ENCODE measurements at places on chromosomes 1 and 21.
A peak's percentile ranks its signal among the peaks of the same experiment; 100 is the strongest.

- no peak for DNase-seq
Observed at GRCh38 chr1:65769636-65770035, 23.1 kb upstream of the PDE4B start.

- no peak for DNase-seq
Observed at GRCh38 chr1:164560121-164560541, 1.1 kb downstream of the PBX1 start.

GRCh38 chr1:214361636-214362035 is 80.7 kb downstream of the SMYD2 start:
- DNase-seq: no peak

DNA sequence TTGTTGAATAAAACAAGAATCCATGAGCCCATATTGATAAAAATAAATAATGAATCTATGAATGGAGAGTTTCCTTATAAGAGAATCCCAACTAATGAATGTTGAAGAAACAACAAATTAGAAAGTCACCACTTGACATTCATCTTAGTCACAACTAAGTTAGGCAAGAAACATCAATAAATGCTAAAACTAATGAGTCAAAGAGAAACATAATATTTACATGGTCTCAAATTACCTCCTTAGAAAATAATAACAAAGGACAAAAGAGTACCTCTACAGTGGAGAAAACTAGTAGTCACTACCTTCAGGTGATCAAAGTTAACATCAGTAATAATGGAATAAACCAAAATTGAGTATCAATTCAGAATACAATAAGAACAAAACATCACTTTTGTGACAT is 93.5 kb downstream of the AKT3 start:
- no peak for DNase-seq

- DNase-seq: no peak
Observed at GRCh38 chr1:63632110-63632509, 38.9 kb downstream of the PGM1 start.

DNA sequence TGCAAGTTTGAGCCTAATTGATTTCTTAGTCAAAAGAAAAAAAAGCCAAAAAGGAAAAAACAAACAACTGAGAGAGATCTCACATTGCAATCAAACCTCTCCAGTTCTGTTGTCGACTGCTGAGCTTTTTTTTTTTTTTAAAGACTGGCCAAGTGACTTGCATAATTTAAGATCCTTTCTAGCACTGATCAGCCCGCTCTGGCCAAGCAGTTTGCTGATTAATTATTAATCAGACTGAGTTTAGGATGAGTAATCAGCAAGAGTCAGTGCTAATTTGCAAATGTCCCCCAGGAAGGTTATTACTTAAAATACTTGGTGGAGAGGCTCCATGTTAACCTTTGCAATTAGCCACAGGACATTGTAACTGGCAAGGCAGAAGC is 39.3 kb downstream of the HMGB4 start:
- DNase-seq: no peak

DNA sequence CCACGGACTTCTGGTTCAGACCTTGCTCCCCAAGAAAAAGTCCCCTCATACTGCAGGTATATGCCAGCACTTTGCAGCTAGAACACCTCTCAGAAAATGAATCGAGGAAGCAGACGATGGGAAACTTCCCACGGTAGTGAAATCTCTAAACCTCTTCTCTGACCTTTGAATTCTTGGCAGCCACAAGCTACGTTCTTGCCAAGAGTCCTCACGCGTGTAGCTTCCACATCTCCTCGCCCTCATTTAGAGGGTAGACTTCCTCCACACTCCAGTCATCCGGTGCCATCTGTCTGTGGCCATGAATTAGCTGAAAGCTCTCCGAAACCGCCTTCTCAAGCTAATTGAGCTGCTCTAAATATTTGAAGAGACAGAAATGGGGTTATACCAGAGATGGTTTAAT is 127.8 kb downstream of the RGS7 start:
- DNase-seq: no peak

DNA sequence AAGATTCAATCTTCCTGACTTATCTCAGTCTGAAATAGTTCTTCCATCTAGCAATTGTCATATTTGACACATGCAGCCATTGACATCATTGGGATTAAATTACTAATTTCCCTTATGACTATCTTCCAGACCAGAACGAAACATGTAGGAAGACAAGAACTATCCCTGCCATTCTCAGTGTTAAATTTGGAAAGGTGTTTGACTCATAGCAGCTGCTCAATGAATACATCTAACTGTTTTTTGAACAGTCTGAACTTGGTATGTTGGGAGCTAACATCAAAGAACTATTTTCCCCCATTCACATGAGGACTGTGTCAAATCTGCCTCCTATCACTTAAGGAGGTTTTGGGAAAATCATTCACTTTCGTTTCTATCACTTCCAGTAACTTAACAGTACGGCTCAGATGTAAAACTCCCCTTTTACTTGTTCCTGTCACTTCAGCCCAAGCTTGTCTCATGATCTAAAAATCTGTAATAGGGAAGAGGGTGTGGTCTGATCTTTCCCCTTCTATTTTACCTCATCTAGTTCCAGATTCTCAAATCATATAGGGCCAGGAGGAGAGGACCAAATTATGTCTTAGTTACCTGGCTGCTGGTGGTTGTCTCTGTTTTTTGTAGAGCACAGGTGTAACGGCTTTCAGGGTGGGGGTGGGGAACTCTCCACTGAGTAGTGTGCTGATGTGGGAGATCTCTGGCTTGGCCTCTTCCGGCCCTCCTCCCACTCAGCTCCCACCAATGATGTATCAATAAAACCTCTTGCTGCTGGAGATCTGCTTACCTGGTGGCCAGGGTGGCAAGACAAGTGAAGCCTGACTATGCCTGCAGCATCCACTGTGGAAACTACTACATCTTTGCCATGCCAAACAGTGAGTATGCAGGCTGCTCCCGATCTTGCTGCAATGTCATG is 26.2 kb upstream of the SLAMF1 start:
- no peak for DNase-seq

GRCh38 chr1:81021134-81021533 is 779.6 kb upstream of the ADGRL2 start:
- DNase-seq: no peak

DNA sequence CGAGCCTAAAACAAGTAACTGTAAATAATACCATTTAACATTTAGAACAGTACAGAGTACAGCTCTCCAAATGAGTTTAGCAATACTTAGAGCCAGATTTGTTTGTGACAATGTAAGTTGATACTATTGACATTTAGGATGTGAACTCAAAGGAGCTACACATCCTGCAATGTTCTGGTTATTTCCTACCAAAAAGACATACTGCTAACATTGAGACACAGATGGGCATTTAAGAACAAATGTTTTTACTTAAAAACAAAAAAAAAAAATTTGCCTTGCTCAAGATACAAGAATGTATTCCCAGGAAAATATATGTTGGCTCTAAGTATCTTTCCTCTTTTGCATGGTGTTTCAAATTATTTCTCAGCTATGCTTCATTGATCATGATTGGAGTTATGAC is 1464.8 kb upstream of the PRMT6 start:
- DNase-seq: no peak

DNA sequence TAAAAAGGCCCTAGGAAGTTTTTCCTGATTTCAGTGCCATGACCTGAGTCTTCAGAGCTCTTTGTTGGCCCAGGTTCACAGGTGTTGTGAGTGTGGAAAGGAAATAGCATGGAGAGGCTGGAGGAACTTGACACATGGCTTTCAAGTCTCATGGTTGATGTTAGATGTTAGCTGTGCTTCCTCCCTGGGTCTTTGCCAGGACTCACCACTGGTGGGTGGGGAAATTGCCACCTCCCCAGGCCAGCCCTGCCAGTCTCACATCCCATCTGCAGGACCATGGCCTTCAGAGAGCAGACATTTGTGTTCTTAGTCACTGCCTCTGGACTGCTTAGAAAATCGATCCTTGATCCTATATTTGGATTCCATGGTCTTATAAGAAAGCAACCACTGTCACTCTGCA is 383.2 kb downstream of the DISC1 start:
- no peak for DNase-seq

GRCh38 chr1:197127246-197127912 is 19.1 kb downstream of the ASPM start:
- no peak for DNase-seq

- no peak for DNase-seq
Observed at GRCh38 chr1:81029266-81029665, 771.5 kb upstream of the ADGRL2 start.

DNA sequence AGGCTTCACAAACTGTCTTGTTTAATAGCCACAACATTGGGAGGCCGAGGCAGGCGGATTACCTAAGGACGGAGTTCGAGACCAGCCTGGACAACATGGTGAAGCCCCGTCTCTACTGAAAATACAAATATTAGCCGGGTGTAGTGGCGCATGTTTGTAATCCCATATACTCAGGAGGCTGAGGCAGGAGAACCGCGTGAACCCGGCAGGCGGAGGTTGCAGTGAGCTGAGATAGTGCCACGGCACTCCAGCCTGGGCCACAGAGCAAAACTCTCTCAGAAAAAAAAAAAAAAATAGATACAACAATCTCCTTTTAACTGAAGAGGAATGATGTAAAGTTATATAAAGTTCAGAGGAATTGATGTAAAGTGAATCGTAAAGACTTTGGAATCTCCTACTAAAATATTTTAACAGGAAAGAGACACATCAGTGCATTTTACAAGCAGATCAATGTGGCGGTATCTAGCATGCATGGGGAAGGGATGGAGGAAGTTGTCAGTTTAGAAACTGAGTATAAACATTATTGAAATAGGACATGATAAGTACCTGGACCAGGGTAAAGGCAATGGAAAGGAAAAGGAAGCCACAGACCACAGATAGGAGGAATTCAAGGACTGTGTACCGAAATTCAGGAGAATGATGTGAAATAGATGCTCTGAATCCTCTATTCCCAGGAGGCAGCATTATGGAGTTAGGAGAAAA is 41.5 kb downstream of the PTPRC start:
- no peak for DNase-seq

- DNase-seq: no peak
Observed at GRCh38 chr21:27476696-27477095, 509.8 kb upstream of the ADAMTS5 start.

DNA sequence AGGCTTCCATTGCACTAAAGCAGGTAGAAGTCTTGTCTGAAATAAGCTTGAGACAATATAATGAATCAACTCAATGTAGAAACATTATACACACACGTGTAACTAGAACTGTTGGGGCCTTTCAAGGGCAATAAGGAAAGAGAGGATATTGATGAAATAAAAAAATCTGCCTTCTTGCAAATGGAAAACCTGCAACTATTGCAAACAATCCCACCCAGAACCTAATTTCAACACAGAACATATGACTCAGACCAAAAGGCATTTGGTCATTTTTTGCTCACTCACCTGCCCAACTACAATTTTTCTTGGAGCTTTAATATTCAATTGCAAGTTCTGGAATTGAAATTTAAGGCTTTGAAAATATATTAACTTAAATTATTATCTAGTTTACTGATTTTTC is 900.1 kb downstream of the TTLL7 start:
- DNase-seq: no peak

GRCh38 chr1:164466429-164466828 is 92.6 kb upstream of the PBX1 start:
- DNase-seq: no peak

GRCh38 chr21:42235593-42235992 is 16.7 kb downstream of the ABCG1 start:
- DNase-seq: no peak

GRCh38 chr21:27158967-27159366 is 192.1 kb upstream of the ADAMTS5 start:
- DNase-seq: no peak

GRCh38 chr1:202680586-202681352 is 29.5 kb downstream of the SYT2 start:
- DNase-seq: no peak

DNA sequence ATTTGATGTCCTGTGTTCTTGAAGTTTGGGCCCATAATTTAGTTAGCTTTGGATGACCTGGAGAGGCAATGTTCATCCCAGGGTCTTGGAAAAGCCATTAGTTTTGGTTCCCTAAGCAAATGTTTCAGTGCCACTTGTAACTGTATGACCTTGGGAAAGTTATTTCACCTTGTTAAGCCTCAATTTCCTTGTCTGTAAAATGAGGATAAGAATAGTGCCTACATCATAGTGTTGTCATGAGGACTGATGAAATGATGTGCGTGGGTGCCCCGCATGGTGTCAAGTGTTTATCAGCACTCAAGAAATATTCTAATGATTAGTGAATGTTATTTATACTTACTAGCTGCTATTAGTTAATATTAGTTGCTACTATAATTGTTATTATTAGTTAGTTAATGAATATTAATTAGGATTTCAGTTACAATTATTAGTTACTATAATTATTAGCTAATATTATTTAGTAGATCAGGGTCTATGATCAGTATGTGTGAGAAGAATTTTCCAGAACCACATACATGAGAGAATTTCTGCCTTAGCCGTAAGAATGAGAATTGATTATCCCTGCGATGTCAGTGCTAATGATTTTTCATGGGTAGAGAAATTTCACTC is 1.9 kb downstream of the SH3BGR start:
- DNase-seq: no peak

- no peak for DNase-seq
Observed at GRCh38 chr1:43952731-43953346, 6.1 kb downstream of the IPO13 start.

GRCh38 chr1:175373786-175374623 is 181.4 kb upstream of the KIAA0040 start:
- DNase-seq: peak; percentile 8

- DNase-seq: no peak
Observed at GRCh38 chr1:65355031-65355712, 45.8 kb downstream of the DNAJC6 start.

GRCh38 chr1:56931211-56931610 is 34.6 kb downstream of the C8B start:
- no peak for DNase-seq

DNA sequence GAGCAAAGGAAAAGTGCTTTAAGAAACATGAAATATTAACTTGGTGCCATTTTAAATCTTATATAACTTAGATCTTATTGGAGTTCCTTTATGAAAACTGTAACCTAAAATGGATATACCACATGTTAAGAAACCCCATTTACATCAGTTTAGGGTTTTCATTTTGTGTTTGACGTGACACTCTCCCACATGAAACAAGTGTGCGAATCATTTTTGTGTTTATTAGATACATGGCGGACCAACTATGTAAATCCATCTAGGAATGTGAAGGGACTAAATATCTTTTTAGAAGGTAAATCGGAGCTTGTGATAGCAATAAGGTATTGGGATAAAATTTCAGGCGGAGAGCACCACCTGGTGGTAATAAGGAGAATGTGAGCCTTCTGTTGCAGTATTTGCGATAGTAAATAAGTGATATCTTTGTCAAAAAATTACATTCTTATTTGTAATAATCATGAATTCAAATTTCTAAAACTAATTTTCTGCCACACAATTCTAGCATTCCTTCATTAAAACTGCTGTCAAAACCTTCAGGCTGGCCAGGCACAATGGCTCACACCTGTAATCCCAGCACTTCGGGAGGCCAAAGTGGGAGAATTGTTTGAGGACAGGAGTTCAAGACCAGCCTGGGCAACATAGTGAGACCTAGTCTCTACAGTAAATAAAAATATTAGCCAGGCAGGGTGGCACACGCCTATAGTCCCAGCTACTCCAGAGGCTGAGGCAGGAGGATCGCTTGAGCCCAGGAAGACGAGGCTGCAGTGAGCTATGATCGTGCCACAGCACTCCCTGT is 31.3 kb downstream of the SMAP2 start:
- peak; percentile 54 for DNase-seq

GRCh38 chr1:193457676-193458075 is 271.3 kb upstream of the B3GALT2 start:
- no peak for DNase-seq
